ENCODE measurements at places on chromosomes 1 and 21.

GRCh38 chr1:116916533-116917445 lies 7.1 kb downstream of the PTGFRN start:
- no peak for DNase-seq

DNA sequence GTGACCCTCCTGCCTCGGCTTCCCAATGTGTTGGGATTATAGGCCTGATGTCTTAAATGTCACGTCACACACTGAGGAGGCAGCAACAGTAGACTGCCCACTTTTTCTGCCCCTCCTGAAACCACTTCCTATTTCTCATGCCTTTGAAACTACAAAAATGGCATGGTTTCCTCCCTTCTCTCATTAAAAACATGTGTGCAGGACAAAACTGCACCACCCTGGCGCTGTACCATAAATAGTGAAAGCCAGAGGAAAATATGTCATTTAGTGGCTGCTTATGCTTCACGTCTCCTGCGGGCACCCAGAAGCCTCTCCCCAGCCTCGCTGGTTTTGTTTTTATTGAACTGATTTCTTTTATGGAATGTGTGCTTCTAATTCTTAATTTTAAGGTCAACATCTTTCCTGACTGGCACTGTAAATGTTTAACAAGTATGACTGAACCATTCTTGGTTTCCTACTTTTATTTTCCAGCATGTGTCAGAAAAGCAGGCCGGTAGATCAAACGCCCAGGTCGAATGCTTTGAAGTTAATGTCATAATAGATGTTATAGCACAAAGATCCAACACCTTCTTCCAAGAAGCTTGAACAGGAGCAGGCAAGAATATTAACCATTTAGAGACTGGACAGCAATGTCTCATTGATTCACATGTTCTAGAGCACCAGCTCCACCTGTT lies 59.6 kb upstream of the C1orf87 start:
- no peak for DNase-seq

DNA sequence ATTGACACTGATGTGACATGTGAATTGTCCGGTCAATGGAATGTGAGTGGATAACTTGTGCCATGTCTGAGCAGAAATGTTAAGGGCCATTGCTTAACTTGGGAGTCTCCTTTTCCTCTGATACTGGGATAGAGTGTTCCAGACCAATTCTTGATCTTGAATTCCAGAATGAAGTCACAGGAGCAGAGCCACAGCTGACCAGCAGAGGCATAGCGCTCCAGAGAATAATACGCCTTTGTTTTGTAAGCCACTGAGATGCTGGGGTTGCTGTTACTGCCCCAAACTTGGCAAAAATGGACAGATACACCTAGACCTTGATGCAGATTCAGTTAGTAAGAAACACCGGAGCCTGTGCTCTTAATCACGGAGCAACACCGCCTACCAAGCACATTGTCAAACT lies 6.3 kb downstream of the KCNJ6 start:
- DNase-seq = no peak

DNA sequence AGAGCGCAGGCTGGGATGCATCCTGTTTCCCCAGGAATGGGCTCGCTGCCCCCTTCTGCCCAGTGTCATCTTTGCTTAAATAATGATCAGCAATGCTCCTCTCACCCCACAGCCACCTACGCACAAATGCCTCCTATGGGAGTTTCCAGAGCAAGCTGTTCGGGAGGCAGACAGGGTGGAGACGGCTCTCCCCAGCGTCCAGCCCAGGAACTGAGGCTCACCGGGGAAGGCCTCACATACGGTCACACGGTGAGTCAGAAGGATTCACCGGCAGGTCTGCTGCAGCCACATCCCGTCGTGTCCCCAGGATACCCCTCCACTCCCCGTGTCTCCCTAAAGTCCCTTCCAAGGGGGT lies 40.3 kb upstream of the RUNX3 start:
- no peak for DNase-seq

DNA sequence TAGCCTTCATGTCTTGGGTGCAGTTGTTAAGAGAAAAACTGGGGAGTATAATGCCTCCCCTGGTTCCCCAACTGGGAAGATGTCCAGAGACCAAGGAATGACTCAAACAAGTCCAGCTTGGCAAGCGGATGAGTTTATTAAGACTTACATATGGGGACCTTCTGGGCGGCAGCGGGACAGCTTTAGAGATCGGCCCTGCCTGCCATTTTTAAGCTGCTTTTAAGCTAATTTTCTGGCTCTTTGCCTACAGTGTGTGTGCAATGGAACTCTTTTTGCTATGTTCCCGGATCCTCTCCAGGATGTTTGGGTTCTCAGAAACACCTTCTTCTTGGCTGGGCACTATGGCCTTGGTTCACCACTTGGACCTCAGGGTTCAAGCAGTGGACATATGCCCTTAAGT lies 99.5 kb downstream of the RYR2 start:
- no peak for DNase-seq

- DNase-seq = no peak
Measured at GRCh38 chr1:198805498-198806151, 166.8 kb downstream of the PTPRC start.

DNA sequence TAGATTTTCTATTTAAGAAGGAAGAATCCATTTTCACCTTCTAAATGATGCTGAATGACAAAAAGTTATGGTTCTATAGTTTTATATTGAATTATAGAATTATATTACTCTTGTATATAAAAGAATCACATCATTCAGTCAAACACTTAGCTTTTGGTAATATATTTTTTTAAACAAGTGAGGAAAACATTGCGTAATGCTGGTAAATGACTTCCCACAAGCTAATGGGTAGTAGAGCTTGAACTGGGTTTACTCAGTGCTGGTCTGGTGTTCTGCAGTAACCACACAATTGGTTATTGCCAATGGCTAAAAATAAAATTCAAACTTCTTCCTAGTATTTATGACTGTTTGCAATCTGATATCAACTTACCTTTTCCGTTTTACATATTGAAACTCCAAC lies 10.6 kb upstream of the GIPC2 start:
- DNase-seq = no peak
